Cerebellar nuclear complex (tissue), 1 donor: ENCODE measurements at places on chromosomes 1 and 21.
A peak's percentile ranks its signal among the peaks of the same experiment; 100 is the strongest.

DNA sequence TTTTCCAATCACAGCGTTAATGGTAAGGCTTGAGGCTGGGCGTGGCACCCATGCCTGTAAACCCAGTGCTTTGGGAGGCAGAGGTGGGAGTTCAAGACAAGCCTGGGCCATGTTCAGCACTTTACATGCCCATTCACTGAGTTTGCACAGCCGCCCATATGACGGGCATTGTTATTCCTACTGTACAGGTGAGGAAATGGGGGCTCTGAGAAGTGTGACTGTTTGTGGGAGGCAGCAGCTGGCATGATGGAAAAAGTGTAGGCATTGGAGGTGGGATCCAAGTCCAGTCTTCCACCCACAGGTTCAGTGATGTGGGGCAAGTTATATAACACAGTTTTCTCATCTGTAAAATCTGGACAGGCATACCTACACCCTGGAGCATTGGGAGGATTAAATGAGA, 445.9 kb downstream of the KIF26B start:
- no peak for DNase-seq

GRCh38 chr1:192038567-192038966, 119.7 kb upstream of the RGS18 start:
- DNase-seq, result no peak

GRCh38 chr21:42010507-42011495, 641 bp upstream of the ZBTB21 start:
- no peak for DNase-seq

GRCh38 chr1:77584884-77585283, 97.6 kb downstream of the ZZZ3 start:
- DNase-seq, result no peak

GRCh38 chr1:75308365-75308764, 174.2 kb downstream of the LHX8 start:
- DNase-seq, result no peak

DNA sequence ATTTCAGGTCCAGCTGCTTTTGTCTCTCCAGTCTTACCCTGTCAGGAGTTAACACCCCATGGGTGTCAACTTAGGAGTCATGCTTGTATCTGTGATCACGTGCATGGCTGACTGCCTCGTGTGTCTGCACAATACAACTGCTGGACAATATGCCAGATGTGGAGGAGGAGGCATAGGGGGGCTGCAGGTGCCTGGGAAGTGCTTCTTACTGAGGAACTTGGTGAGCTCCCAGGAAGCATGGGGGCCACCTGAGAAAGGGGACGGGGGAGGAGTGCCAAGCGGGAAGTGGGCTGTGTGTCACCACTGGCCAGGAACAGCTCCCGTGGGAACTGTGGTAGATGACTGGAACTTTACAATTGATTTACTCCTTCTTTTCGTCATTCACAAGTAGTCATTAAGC, 9.5 kb downstream of the RHEX start:
- no peak for DNase-seq

DNA sequence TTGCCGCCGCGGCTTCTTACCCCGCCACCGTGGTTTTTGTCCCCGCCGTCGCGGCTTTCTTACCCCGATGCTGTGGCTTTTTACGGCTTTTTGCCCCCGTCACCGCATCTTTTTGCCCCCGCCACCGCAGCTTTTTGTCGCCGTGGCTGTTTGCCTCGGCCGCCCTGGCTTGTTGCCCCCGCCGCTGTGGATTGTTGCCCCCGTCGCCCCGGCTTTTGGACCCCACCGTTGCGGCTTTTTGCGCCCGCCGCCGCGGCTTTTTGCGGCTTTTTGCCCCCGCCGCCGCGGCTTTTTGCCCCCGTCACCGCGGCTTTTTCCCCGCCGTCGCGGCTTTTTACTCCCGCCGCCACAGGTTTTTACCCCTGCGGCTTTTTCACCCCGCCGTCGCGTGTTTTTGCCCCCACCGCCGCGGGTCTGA, 3934.3 kb downstream of the SRGAP2C start:
- DNase-seq, result no peak

DNA sequence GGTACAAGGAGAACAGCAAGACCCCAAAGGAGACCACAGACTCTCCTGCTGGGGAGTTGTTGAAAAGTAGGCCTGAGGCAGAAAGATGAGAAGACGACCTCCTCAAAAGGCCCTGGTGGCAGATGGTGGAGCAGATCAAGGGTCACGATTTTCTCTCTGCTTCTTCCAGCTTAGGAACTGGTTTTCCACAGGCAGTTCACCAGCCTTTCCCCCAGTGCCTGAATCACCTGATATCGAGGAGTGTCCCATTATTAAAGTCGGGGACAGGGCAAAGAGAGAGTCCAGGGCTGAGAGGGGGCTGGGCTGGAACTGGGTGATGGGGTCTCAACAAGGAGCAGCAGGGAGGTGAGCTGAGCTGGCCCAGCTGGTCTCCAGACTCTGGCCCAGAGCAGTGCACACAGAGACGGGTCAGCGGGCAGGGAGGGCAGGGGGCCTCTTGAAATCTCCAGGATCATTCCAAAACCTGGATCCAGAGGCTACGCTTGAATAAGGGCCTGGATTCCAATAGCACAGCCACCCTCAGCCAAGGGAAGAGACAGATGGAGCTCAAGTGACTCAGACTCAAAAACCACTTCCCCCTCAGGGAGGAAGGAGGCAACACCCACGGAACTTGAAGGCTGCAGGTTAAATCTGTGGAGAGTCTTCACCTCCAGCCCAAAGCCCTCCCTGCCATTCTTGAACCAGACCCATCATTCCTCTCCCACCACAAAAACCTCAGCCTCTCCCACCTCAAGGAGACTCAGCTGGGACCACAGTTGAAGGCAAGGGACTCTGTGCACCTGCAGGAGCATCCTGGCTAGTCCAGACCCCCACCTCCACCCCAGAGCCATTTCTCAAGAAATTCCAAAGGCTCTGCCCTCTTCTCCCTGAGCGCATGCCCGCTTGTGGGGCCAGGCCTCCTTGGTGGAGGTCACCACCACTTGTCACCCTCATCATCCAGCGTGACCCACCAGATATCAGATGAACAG, at the start of gene S100A5:
Gene S100A5 (minus strand): TSS at position 541 of the 968 bp plus-strand sequence. CDS start 743 bp downstream, outside the sequence.
- DNase-seq, result no peak

GRCh38 chr1:243539636-243540035, 283.8 kb downstream of the SDCCAG8 start:
- no peak for DNase-seq

- DNase-seq, result no peak
These were observed 402 bp downstream of the PLEKHG5 start for GRCh38 chr1:6491081-6491449.

DNA sequence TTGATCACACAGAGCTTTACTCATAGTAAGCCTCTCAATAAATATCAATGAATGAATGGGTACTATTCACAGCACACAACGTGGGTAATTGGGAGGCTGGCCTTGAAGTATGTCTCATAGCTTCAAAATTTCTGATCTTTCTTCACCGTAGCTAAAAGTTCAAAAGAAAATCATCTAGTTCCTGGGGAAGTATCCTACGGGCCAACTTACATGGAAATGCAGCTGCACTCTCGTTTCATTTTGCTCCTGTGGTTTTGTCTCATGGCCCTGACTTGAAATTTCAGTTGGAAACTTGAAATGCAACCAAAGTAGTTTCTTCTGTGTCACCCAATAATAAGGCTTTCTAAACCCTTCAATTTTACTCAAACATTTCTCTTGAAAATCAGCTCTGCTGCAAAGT, 76.1 kb upstream of the CNIH3 start:
- DNase-seq, result no peak

DNA sequence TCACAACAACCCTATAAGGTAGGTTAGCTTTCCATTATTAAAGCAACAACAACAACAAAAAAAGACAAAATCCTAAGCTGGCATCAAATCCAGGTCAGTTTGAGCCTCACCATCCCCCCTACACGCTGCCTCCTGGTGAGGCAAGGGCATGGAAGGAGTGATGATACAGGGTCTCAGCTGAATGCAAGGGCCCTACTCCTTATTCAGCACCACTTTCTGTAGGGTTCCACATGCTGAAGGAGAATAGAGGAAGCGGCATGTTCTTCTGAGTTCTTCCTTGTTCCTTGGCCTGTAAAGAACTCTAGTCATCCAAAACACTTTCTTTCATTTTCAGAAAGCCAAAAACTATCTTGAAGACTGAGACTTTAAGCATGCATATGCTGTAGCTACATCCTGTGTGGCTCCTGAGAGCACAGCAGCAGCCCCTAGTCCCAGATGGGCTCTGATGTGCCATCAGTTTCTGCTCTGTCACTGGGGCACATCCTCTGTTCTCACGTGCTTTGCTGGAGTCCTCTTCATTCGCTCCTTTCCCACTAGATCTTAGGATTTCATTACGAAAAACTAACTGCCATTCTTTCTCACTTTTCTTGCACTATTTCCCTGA, 6.2 kb downstream of the ILDR2 start:
- no peak for DNase-seq

GRCh38 chr1:152436593-152437496, 22.8 kb upstream of the CRNN start:
- DNase-seq, result no peak

DNA sequence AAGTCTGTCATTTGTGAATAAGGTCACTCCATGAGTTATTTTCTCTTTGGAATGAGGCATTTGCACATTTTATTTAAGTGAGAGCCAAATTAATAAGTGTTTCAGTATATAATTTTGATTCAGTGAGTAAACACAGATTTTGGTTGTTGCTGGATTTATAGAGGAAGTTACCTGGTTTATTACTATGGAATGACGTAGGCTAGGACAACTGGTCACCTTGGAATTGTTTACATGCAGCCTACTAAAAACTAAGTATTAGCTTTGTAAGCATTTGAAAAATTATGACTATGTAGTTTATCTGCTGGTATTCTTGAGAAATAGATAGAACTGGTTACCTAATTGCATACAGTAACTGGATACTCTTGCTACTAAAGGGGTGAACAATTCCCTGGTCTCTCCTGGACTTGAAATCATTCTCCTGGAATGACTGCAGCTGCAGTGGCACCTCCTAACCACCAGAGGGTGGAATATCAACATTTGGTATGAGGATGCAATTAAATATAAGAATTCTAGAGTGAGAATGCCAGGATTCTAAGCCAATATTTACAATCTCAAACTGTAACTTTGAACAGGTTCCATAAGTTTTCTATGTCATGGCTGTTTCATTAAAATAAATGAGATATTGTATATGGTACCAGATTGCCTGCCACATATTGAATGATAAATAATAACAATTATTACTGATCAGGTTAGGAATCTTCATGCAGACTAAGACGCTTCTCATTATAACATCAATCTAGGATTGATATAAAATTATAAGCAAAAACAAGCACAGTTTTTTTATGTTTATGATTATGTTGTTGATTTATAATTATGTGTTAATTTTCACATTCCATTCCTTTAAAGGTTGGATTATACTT, 3.5 kb upstream of the KRTAP27-1 start:
- no peak for DNase-seq

GRCh38 chr1:230342019-230342418, 84.1 kb downstream of the PGBD5 start:
- no peak for DNase-seq

- DNase-seq, result peak; percentile 17
These were observed 297.7 kb downstream of the PTPRC start for GRCh38 chr1:198936371-198937083.

- DNase-seq, result no peak
These were observed 24.0 kb downstream of the CDK18 start for GRCh38 chr1:205528446-205528886.

DNA sequence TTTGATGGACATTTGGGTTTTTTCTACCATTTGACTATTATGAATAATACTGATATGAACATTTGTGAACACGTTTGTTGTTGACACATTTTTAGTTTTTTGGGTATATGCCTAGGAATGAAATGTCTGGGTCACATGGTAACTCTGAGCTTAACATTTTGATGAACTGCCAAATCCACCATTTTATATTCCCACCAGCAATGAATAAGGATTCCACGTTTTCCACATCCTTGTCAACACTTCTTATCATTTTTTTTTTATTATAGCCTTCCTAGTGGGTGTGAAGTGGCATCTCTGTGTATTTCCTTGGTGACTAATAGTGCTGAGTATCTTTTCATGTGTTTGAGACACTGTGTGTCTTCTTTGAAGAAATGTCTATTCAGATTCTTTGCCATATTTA, 67.6 kb downstream of the RASAL2 start:
- no peak for DNase-seq

DNA sequence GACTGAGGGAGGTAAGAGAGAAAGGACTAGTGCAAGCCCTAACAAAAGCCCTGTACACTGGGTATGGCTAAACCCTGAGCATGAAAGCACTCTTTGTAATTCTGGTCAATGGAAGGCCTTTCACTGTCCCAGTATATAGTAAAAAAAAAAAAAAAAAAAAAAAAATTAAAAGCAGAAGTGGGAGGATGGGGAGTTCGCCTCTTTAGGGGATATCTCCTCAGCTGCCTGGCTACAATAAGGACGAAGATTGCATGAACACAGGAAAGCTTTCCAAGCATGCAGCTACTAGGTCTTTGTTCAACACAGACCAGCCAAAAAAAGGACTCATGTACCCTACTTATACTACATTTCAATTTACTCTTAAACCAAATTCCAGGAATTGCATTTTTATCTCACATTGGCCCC, 59.1 kb downstream of the EIF4G3 start:
- DNase-seq, result no peak

- DNase-seq, result no peak
These were observed 80.2 kb downstream of the ADSS2 start for GRCh38 chr1:244371242-244372141.

- no peak for DNase-seq
These were observed 147.6 kb upstream of the BARHL2 start for GRCh38 chr1:90864681-90865080.

DNA sequence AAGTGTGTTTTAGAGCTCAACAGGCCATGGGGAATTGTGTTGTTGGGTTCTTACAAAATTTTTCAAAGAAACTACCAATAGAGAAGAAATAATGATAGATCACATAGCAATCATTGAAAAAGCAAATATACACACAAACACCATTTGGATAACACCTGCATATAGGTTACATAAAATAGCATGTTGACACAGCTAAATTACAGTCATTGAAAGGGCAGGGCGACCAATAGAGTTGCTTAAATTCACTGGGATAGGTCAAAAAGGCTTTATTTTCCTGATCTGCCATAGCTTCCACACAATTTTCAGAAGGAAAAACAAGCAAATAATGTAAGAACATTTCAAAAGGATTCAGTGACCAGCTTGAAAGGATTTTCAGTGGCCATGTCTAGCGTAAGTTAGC, 57.9 kb upstream of the FGGY start:
- DNase-seq, result no peak

GRCh38 chr1:88701275-88701674, 17.2 kb downstream of the PKN2 start:
- DNase-seq, result no peak

- no peak for DNase-seq
These were observed 201.0 kb downstream of the USH2A start for GRCh38 chr1:216222288-216222687.
